Activated gamma-delta T cell treated with Interleukin-2 at 50 U/mL for 16 hours (primary cell): ENCODE measurements at places on chromosomes 12 and 14.

GRCh38 chr14:24058951-24059475 is 7.2 kb downstream of the CARMIL3 start:
- DNase-seq, result no peak

GRCh38 chr12:108764540-108765288 is 33.4 kb upstream of the CORO1C start:
- no peak for DNase-seq

DNA sequence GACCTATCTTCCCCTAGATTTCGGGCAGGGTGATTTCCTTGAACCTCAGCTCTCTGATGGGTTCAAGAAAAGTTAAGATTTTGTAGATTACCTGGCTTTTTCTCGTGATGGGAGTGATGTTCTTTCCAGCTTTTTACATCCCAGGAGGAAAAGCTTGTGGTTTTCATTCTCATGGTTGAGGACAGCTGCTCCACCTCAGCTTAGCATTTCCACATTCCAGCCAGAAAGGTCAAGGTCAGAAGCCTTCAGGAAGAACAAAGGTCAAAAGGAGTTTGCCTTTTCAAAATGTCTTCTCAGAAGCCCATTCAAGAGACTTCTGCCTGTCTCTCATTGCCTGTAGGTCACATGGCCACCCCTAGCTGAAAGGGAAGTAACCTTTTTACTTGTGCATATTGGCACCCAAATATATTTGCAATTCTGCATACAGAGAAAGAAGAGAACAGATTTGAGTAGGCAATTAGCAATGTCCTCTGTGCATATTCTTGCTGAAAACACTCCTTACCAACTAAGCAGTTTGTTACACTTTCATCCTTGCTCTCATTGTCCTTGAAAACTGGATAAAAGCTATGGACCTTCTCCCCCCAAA is 6.6 kb upstream of the ADGRD1 start:
- DNase-seq, result no peak

GRCh38 chr12:22248571-22249115 is 85.9 kb downstream of the ST8SIA1 start:
- DNase-seq, result no peak
